ENCODE measurements at places on chromosomes 7 and 10.

GRCh38 chr10:109934958-109935793 lies 11.9 kb upstream of the XPNPEP1 start:
- no peak for DNase-seq

GRCh38 chr7:155538293-155538692 lies 8.1 kb downstream of the CNPY1 start:
- no peak for DNase-seq

DNA sequence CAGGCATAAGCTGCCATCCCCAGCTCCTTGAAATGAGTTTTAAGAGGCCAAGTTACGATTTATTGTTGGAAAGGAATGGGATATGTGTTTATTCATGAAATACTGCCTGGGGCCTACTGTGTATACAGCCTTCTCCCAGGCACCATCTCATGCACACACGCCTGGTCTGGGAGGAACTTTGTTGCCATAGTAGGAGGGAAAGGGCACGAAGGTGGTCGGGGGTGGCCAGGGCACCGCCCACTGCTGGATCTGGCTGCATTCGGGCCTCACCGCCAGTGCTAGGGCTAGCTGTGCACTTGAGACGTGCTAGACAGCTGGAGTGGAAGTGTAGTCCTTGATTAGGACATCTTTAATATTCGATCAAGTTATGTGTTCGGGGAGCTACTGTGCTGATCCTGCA lies 84.0 kb downstream of the UBE3C start:
- no peak for DNase-seq

DNA sequence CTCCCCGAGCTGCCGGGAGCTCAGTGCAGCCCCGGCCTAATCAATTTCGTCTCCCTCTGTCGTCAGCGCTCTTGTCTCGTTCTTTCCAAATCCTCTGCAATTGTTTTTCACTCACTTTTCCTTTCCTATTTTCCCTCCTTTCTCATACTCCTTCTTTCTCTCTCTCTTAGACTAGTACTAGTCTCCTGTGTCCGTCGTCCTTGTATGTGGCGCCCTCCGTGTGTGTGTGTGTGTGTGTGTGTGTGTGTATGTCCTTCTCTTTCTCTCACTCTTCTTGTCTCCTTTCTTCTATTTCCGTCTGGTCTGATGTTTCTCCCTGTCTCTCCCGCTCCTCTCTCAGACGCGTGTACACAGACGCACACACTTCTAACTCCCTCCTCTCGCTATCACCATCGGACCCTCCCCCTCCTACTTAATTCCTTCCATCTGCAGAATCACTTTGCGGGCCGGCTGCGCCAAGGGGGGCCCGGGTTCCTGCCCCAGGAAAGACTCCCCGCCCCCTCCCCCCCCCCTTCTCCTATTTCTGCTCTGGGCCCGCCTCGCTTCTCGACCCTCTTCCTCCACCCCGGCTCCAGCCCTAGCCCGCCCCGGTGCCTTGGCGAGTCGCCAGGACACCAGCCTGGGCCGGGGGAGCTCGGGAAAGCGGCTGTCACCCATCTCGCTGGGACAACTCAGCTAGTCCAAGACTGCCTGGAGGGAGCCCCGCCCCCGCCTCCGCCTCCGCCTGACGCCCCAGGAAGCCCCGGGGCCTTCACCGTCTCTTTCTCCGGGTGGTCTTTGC lies 743 bp upstream of the ZCCHC24 start:
- DNase-seq: no peak

DNA sequence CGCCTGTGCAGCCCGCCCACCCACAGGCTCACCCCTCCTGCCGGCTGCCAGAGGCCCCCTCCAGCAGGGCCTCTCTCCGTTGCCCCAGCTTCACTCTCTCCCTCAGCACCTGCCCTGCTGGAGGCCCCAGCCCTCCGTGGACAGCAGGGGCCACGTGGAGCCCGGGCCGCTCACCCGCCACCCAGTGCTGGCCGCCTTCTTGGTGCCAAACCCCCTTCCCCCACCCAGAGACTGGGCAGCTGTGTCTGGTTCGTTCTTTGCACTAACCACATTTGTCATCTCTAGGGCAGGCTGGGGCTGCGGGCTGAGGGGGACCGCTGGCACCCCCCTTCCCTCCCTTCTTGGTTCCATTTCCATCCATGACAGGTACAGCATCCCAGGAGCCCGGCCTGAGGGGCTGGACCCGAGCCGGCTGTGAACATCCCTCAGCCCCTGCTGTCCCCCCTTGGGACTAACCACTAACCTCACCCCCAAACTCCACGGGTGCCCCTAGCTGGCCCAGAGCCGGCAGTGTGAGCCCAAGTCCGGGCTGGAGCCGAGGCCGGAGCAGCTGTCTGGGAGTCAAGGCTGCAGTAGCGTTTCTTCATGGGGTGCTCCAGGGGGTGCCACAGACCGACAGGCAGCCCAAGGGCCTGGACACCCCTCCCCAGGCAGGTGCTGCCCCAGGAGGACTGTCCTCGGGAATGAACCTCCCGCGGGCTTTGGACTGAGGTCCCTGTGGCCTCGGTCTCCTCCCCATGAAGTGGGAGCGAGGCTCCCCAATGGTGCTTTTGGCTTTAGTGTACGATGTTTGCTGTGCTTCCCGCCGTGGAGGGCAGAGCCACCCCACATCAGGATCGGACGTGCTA lies 25.5 kb upstream of the AMZ1 start:
- DNase-seq: no peak

- DNase-seq: no peak
These were observed 335.4 kb upstream of the PFKP start for GRCh38 chr10:2731940-2732339.

GRCh38 chr7:264541-265191 lies 25.3 kb upstream of the FOXL3 start:
- DNase-seq: no peak

DNA sequence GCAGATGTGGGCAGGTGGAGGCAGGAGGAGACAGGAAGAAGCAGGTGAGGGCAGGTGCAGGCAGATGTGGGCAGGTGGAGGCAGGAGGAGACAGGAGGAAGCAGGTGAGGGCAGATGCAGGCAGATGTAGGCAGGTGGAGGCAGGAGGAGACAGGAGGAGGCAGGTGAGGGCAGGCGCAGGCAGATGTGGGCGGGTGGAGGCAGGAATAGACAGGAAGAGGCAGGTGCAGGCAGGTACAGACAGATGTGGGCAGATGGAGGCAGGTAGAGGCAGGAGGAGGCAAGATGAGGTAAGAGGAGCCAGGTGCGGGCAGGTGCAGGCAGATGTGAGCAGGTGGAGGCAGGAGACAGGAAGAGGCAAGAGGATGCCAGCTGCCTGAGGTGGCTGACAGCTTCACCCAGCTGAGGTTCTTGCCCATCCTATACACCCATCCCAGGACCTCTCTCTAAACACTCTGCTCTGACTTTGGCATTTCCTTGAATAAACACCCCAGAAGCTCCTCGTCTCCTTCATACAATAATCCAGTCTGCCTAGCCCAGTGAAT lies 33.0 kb downstream of the PTPRE start:
- DNase-seq: no peak

- no peak for DNase-seq
These were observed 194.7 kb downstream of the ARHGAP21 start for GRCh38 chr10:24528946-24529345.

- DNase-seq: no peak
These were observed 304.1 kb downstream of the GRM8 start for GRCh38 chr7:126948664-126949063.

- no peak for DNase-seq
These were observed 132.6 kb downstream of the ST7 start for GRCh38 chr7:117085769-117086463.

DNA sequence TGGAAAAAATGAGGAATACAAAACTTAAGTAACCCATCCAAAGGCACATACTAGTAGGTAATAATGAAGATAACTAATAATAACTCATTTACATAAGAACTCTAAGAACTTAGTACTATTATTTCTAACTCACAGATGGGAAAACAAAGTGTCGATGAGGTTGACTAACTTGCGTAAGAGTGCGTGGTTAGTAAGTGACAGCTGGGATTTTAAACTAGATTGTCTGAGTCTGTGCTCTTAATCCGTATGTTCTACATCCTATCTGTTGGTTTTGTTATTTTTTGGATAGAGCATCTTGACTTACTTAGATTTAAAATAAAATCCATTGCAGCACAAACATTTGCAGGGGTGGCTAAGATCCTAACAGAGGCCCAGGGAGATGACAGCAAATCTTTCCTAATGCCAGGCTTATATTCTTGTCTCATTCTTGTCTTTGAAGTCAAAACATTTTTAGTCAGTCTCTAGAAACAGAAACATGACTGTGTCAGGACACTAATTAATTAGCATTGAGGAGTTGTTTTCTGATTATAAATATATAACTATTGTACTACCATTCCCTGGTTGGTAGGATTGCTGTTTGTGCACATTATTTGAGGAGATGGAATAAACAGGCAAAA lies 11.7 kb downstream of the RPA3 start:
- DNase-seq: no peak

- no peak for DNase-seq
These were observed 195.1 kb downstream of the IPMK start for GRCh38 chr10:58072634-58073033.

- DNase-seq: no peak
These were observed 151.6 kb upstream of the SLC26A5 start for GRCh38 chr7:103597606-103598005.

DNA sequence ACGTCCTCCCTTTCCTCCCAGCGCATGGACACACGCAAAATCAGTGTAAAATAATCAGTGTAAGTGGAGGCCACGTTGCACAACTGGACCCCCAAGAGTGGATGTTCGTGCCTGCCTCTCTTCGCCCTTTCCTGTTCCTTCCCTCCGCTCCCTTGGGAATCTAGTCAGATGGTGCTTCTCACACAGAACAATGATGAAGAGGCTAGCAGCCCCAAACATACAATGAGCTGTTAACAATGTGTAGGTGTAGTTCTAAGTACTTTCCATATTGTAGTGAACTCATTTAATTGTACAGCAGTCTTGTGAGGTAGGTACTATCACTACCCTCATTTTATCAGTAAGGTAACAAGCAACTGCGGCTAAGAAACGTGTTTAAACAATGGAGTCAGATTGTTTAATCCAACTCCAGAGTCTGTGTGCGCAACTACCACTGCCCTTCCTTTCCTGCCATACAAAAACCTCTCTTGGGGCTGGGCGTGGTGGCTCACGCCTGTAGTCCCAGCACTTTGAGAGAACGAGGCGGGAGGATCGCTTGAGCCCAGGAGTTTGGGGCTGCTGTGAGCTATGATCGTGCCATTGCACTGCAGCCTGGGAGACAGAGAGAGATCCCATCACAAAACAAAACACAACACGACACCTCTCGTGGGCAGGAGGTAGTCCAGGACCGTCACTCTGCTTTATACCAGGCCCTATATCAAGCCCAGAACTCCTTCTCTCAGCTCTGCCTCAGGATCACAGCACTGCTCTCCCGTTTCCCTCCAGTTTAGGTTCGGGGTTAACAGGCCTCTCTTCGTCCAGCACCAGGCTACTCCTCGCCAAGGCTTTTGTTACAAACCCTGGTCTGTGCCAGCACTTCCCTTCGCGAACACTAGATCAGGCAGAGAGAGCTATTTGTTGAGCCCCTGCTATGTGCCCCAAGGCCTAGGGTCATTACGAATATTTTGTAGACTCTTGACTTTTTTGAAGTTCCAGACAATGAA lies 1.1 kb downstream of the FKBP9 start:
- DNase-seq: no peak

DNA sequence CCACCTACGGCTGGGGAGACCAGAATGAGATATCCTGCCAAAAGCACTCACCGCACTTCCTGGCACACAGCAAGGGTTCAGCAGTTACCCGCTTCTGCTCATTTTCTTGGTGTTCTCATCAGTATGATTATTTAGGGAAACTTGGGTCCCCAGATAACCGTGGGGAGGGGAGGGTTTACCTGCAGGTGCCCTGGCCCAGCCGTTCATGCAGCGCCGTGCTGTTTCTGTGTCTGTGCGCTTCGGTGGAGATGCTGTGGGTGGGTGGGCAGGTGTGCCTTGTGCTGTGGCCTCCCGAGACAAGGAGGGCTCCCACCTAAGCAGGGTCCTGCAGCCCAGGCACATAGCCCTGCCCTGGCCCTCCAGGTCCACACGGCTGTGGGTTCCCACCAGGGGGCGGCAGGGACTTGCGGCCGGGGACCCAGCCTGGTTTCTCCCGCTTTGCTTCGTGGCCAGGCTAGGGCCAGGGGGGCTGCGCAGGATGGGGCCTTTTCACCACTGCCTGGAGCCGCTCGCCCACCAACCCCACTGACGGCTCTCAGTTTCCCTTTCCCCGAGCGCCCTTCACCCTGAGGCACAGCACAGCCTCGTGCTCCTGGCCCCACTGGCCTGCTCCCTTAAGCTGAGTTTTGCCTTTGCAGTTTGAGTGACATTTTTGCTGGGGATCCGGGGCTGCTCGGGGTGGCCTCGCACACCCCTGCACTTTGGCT lies 78.5 kb downstream of the LHPP start:
- DNase-seq: no peak

DNA sequence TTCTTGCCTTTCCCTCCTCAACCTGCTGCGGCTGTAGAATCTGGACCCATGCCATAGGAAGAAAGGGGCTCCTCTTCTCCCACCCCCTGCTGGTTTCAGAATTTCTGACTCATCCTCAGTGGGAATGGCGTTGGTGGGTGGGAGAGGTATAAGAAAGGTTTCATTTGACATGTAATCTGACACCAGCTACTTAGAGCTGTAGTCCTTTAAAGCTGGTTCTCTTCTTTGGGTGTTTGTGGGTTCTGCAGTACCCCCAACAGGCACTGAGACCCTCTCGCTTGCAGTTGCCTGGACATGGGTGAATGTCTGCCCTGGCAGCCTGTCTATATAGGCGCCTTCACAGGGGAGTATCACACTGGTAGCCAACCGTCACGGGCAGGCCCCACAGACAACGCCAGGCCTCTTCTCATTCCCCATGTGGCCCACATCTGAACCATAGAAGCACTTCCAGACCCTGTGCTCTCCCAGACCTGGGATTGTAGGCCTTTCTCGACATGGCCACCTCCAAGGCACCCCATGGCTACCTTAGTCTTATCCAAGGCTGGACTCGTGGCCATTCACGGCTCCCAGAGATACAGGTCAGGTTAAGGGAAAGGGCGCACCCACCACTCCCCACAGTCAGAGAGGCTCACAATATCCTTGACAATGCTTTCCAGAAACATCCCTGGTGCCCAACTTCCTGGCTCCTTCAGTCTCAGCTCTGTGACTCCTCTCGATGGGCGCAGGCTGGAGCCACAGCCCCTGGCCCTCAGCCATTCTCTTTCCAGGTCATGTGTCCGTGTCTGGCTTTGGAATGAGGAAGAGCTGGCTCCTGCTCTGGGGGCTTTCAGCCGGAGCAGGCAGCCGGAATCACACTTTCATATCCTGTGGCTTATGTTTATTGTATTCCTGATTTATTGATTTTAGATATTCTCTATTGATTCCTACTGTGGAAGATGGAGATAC lies 17.5 kb downstream of the ZNF862 start:
- no peak for DNase-seq

- DNase-seq: no peak
These were observed 54.0 kb upstream of the TMEM229A start for GRCh38 chr7:124086843-124087242.

GRCh38 chr7:66321283-66321682 lies 116.1 kb downstream of the TPST1 start:
- DNase-seq: no peak

- no peak for DNase-seq
These were observed 16.8 kb downstream of the TRIM8 start for GRCh38 chr10:102660888-102661657.

Measured in NCI-H1436 treated with DMSO at 0.1 percent for 48 hours (cell line).